Suppressor macrophage (primary cell): ENCODE measurements at places on chromosomes 16 and 17.
A peak's percentile ranks its signal among the peaks of the same experiment; 100 is the strongest.

GRCh38 chr17:2982854-2983253 is 80.6 kb downstream of the OR1D5 start:
- no peak for DNase-seq

GRCh38 chr17:69820876-69821473 is 254.1 kb upstream of the KCNJ16 start:
- no peak for DNase-seq

DNA sequence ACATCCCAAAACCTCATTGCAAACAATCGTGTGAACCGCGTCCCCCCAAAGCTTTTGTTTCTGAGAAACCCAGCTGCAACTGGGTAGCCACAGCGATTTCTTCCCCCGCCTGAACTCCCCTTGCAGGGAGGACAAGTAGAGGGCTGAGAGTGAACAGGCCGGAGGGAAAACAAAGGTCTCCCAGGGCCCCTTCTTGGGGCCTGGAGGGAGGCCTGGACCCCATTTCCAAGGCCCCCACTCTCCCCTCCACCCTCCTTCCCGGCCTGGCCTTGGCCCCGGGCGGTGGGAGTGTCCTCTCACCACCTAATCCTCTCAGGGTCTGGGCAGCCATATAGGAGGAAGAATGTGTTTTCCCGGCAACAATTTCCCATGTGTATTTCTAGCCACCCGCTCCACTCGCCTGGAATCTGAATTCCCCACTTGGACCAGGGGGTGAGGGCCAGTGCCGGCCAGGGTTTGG is 2.6 kb downstream of the GLIS2 start:
- DNase-seq = no peak

DNA sequence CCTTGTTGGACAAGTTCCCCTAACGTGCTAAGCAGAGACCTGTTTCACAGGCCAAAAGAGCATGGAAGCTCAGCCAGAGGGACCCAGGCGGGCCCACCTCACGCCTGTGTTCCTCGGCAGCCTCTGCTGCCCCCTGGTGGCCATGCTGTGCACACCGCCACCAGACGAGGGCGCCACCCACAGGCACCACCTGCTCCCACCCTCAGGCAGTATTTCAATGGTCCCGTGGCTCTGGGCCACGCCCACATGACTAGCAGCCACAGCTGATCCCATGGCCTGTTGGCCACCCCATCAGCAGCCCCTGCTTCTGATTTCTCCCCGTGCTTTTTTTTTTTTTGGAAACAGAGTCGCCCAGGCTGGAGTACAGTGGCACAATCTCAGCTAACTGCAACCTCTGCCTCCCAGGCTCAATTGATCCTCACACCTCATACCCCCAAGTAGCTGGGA is 18.9 kb downstream of the MPG start:
- DNase-seq = peak; percentile 95

DNA sequence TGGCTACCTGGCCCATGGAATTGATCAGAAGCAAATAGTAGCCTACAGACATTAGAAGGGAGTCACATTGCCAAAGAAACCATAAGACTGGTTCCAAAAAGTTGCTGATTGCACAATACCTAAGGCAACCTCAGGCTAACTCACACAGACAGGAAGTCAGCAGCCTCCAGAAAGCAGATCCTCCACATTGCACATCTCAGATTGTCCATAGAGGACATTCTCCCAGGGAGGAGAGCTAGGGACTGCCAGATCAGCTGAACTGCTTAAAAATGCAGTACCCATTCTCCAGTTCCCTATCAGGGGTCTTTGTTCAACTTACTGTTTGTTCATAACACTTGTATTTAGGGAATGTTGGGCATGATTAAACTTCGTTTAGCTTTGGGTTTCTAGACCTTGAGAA is 4.2 kb downstream of the CCL3 start:
- peak; percentile 74 for DNase-seq

DNA sequence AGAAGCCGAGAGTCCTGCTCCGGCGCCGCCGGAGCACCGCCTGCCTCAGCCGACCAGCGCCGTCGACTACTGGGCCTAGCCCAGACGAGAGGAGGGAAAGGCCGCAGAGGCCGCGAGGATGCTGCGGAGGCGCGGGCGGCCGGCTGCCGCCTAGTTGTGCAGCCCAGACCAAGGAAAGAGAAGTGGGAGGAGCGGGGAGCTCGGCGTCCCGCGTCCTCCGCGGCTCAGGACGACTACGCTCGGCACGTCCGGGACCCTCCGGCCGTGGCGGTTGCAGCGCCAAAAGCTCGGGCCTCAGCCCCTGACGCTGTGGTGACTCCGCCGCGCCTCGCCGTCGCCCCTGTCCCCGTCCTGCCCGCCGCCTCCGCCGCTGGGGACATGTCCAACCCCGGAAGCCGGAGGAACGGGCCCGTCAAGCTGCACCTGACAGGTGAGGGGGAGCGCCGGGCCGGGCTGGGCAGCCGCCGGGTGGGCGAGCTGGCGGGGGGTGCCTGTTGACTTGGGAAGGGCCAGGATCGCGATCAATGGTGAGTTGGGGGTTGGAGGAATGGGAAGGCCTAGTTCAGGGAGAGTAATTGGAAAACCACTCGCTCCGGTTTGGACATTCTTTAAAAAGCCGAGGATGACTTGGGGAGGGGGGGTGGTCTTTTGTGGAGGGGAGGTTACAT is 37.7 kb downstream of the RNF135 start:
- peak; percentile 58 for DNase-seq

DNA sequence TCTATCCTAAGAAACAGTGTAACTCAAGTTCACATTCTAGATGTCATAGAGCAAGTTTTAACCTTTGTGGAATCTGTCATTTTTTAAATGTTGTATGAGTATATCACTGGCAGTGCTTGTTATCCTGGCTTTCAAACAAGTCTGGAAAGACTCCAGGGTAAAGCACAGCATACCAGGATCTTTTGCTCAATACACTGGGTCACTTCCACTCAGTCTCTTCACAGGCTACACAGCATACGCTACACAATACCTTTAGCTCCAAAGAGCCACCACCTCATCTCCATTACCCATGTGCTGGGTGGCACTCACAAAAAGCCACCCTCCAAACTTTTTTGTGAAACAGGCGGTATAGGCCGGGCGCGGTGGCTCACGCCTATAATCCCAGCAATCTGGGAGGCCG is 69.5 kb downstream of the PARN start:
- DNase-seq = no peak

DNA sequence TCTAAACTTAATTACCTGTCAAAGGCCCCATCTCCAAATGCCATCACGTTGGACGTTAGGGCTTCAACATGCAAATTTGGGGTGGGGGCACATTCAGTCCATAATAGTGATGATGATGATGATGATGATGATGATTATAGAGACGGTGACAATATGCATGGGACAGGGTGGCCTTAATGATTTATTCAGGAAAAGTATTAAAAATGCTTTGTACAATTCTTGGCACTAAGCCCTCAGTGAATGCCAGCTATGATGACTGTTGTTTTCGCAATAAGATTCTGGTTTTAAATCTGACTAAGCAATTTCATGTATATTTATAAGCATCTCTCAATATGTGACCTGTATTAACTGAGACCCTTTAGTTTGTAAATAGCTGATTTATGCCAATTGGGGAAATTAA is 106.3 kb downstream of the C16orf95 start:
- no peak for DNase-seq

- no peak for DNase-seq
These were observed 215.9 kb upstream of the GSE1 start for GRCh38 chr16:85396879-85397871.

DNA sequence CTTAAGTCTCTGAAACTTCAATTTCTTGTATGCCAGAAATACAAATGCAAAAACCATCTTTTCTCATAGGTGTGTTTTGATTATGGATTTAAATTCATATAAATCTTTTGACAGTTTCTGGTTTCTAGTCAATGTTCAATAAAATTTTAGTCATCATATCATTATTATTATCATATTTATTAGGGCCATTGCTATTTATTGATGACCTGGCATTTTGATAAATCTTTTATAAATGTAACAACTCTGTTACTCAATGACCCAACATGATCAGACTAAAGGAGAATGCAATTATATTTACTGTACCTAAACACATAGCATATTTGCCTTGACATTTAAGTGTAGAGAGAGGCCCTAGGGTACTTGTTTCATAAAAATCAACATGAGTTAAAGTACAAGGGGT is 320.8 kb downstream of the CDH8 start:
- DNase-seq = no peak

GRCh38 chr16:677316-678190 is 2.1 kb downstream of the RHBDL1 start:
- DNase-seq = no peak

DNA sequence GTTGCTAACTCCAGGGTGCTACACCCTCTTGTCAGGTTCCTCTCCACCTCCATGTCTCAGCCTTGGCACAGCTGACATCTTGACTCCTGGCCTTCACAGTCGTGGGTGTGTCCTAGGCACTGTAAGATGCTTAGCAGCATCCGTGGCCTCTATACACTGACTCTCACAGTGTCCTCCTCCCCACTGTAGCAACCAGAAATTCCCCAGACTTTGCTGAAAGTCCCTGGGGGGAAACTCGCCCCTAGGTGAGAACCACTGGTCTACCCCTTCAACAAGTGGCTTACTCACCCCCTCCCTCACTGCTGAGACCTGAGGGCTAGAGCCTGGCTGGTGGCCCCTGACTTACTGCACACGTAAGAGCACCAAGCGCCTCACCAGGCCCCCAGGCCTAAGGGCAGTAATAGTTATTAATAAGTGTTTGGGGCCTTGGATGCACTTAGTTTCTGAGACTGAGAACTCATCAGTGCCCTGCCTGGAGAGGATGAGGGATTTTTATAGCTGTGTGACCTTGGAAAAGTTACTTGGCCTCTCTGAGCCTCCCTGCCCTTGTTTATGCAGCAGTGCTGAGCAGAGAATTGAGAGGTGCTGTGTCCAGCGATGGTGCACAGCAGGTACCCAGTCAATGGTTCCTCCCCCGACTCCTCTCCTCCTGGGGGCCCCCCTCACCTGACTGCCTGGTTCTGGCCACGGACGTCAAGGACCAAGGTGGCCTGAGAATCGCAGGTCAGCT is 67.1 kb downstream of the RMI2 start:
- DNase-seq = no peak

DNA sequence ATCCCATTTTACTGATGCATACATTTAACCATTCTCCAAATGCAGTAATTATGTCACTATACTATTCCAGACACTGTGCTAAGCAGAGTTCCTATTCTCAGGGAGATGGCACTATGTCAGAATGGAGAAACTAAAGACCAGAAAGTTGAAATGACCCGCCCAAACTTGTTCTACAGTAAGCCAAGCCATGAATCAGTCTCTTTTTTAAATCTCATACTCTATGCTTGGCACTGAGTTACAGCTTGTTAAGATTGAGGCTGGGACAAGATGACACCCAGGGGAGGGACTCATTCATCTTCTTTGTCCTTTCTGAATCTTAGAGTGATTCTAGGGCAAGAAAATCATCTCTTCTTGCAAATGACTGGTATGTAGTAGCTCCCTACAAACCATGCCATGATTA is 247.0 kb upstream of the CCL2 start:
- no peak for DNase-seq

- DNase-seq = no peak
These were observed 23.0 kb downstream of the RARA start for GRCh38 chr17:40331743-40332641.

DNA sequence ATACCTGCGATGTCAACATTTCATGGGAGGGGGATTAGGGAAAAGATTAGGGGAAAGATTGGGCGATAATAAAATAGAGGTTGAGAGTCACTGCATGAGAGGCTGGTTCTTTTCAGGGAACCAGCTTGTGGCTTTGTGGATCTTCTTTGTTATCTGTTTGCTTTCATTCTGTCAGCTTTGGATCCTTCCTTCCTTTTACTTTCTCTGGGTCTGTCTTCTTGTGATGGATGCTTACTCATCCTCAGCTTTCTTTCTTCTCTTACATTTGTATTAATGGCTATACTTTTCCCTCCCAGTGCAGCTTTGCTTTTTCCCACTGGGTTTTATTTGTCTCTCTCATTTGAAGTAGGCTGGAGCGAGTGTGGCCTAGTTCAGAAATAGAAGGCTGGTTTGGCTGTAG is 47.1 kb downstream of the RPTOR start:
- no peak for DNase-seq

- peak; percentile 90 for DNase-seq
These were observed 402.1 kb downstream of the SEC14L1 start for GRCh38 chr17:77542551-77543490.

GRCh38 chr17:235831-236640 is 54.6 kb upstream of the DOC2B start:
- no peak for DNase-seq

- no peak for DNase-seq
These were observed 201.1 kb upstream of the MAF start for GRCh38 chr16:79801646-79802045.

DNA sequence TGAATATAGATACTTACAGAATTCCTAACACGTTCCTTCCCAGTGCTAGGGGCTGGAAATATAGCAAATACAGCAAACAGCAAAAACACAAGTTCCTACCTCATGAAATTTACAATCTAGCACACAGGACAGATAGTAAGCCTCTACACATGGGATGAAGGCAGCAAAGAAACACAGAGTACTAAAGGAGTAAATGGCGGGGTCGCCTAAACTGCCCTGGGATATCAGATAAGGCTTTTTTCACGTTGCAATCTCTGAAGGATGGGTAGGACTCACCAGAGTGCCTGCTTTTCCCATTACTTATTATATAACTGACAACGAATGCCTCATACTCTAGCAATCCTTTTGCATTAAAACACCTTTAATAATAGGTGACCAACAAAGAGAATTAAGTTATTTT is 19.8 kb downstream of the CEP112 start:
- DNase-seq = no peak

GRCh38 chr16:71929048-71929447 is 33.7 kb downstream of the IST1 start:
- no peak for DNase-seq

DNA sequence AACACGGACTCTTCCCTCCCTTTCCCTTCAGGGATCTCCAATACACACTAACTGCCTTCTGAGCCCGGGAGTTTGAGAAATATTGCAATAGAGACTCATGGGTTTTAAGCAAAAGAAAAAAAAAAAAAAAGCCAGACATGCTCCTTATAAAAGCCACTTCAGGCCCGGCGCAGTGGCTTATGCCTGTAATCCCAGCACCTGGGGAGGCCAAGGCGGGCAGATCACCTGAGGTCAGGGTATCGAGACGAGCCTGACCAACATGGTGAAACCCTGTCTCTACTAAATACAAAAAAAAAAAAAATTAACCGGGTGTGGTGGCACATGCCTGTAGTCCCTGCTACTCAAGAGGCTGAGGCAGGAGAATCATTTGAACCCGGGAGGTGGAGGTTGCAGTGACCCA is 2.4 kb upstream of the HEXD start:
- no peak for DNase-seq

DNA sequence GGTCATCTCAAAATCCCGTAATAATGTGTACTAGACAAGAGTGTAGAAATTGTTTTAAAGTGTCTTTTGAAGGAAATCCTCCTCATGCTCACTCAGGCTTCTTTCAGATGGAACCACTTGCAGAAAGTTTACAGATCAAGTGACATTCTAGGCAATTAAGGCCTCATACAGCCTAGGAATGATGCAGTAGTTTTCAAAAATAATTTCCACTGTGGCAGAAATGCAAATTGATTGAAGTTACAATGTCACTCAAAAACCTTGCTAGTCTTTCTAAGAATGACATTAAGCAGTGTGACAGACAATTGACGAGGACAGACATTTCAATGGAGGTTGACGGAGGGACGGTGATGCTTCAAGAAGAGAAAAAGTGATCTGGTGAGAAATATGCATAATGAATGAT is 53.5 kb upstream of the CDH8 start:
- DNase-seq = no peak
